ENCODE measurements at places on chromosomes 2 and 18.

DNA sequence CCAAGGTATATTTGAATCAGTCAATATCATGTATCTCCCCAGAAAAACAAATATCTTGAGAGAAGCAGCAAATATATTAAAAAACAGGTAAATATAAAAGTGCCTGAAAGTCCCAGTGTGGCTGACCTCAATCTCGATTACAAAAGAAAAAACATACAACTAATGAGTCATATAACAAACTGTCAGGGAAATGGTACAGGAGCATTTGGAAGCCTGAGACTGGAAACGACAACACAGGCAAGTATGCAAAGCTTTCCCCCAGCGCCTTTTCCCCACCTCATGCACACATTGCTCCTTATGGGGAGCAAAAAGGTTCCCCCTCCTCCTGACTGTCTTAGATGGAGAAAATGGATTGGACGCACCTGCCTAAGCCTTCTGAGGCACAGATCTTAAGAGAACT, 230.7 kb downstream of the TMX3 start:
- DNase-seq: no peak

GRCh38 chr2:187313831-187314230, 134.2 kb downstream of the CALCRL start:
- DNase-seq: no peak

GRCh38 chr18:29823671-29824070, 1218.9 kb downstream of the DSC3 start:
- DNase-seq: no peak

- no peak for DNase-seq
Observed at GRCh38 chr2:191626497-191627151, 51.3 kb upstream of the NABP1 start.

- DNase-seq: no peak
Observed at GRCh38 chr2:25129901-25130520, 38.4 kb downstream of the POMC start.

- no peak for DNase-seq
Observed at GRCh38 chr2:161414042-161415033, 1.8 kb upstream of the TBR1 start.

GRCh38 chr2:120613742-120614571, 121.7 kb upstream of the GLI2 start:
- no peak for DNase-seq

GRCh38 chr2:118165595-118165994, 77.3 kb downstream of the INSIG2 start:
- no peak for DNase-seq

DNA sequence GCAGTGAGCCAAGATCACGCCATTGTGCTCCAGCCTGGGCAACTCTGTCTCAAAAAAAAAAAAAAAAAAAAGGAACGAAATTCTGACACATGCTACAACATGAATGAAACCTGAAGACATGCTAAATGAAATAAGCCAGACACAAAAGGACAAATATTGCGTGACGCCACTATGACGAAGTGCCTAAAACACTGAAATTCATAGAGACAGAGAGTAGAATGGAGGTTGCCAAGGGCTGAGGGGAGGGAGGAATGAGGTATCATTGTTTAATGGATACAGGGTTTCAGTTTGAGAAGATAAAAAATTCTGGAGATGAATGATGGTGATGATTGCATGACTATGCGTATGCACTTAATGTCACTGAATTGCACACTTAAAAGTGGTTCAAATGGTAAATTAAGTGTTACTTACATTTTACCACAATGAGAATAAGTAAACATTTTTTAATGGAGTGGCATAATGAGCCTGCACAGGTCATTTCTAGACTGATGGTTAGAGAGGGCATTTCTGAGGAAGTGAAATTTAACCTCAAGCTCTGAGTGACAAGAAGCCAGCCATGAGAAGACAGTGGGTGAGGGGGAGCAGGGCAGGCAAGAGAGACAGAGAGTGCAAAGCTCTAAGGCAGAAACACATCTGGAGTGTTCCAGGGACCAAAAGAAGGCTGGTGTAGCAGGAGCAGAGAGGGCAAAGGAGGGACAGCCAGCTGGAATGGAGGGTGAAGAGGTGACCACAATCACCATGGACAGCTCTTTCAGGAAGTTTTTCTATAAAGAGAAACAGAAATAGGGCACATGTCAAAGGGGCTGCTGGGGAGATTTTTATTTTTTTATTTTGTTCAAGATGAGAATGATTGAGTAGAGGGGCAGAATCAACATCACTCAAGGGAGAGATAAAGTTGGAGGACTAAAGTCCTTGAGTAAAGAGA, 20.6 kb upstream of the EXOC6B start:
- DNase-seq: no peak

GRCh38 chr2:104434318-104434792, 419.6 kb upstream of the POU3F3 start:
- no peak for DNase-seq

- no peak for DNase-seq
Observed at GRCh38 chr2:210562091-210562490, 5.7 kb downstream of the CPS1 start.
